ENCODE measurements at places on chromosomes 5 and 9.

DNA sequence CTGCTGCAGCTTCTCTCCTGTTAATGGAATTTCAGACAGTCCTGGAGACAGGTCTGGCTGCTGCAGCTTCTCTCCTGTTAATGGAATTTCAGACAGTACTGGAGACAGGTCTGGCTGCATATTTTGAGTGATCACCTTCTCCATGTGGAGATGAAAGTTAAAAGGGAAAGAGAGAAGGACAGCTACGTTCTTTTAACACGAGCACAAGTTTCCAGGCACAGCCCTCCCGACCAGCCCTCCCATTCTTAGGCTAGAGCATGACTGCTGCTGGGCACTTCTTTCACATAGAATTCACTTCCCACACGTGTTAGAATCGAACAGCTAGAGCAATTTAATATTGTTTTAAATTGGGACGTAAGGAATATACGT is 133.3 kb upstream of the DMRT1 start:
- DNase-seq: no peak

DNA sequence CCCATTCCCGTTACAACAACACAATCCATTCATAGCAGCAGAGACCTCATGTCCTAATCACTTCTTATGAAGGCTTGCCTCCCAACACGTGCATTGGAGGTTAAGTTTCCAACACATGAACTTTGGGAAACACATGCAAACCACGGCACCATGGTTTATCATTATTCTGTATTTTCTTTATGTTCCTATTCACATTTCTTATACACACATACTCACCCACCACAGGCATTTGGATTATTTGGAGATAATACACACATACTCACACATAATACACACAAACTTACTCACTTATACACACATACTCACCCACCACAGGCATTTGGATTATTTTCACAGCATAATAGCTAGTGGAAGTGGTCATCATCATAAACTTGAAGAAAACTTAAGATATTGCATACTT is 75.6 kb downstream of the C7 start:
- DNase-seq: no peak

DNA sequence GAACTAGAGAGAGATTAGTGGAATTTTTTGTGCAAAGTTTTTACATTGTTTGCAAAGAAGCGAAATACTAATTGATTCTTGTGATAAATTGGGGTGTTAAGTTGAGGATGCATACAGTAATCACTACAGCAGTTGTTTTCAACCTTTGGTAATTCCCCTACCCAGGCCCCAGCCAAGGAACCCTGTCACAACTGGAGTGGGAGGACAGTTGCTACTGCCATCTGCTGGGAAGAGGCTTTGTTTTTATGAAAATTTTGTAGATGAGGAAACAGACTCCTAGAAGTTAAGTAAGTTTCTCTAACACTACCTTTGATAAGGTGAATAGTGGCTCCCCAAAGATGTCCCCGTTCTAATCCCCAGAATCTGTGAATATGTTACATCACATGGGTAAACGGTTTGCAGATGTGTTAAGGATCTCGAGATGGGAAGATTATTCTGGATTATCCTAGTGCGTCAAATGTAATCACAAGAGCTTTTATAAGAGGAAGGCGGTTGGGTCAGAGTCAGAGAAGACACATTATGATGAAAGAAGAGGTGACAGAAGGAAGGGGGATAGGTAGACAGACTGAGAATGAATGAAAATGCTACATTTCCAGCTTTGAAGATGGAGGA is 34.0 kb upstream of the PPP1R2B start:
- DNase-seq: no peak

DNA sequence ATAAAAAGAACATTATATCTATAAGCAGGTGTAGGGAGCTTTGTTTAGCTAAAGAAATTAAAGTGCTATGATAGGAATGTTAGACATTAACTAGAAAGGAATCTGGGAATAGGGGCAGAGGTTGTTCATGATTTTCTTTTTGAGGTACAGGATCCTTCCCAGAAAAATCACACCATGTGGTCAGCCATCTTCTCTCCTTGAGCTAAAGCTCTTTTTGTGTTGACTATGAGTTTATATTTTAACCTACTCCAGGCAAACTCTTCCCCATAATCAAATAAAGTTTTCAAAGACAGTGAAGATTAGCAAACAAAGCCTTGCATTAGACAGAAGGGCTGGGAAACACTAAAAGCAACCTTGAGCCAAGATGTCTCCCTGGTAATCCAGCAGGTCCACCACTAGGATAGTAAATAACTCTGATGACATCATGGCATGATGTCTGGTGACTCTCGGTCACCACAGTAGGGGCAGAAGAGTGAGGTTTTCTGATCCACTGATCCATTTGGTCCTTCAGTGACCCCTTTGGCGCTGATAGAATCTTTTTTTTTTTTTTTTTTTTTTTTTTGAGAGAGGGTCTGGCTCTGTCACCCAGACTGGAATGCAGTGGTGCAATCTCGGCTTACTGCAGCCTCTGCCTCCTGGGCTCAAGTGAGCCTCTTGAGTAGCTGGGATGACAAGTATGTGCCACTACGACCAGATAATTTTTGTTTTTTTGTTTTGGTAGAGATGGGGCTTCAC is 30.6 kb upstream of the IL6ST start:
- no peak for DNase-seq

DNA sequence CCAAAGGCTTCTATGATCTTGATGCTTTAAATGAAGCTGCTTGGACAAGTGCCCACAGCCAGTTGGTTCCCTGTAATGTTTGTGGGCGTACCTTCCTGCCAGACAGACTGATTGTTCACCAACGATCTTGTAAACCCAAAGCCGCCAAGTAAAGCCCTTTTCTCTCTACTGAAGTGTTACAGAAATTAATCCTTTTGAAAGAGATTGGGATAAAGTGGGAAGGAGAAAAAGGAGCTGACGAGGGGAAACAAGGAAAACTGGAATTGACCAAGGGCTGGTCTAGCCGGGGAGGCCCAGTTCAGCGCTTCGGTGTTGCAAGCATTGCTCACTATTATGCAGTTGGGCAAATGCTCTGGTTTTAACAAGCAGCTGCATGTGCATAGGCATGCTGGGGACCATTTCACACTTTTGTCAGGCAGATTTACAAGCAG is 53.2 kb downstream of the ZNF474 start:
- DNase-seq: no peak

- no peak for DNase-seq
Measured at GRCh38 chr5:39399135-39400036, 25.4 kb downstream of the DAB2 start.

- DNase-seq: no peak
Measured at GRCh38 chr5:100858987-100859545, 44.0 kb downstream of the ST8SIA4 start.

DNA sequence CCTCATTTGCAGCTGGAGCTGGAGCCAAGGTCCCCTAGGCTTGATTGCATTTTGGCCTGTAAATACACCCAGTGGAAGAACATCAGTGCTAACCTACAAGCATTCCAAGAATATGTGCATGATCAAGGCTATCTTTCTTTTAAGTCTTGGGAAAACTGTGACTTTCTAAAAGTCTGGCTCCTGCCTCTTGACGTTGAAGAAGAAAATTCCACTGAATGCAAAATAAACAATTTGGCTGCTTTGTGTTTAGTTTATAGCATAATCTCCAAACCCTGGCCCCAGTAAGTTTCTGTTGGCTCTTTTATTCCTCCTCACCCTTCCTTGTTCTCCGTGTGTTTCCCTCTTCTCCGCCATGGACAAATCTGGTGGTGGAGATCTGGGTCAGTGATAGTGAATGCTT is 109.3 kb upstream of the TLE1 start:
- DNase-seq: no peak

GRCh38 chr9:77969083-77969482 is 62.5 kb downstream of the GNAQ start:
- DNase-seq: no peak

DNA sequence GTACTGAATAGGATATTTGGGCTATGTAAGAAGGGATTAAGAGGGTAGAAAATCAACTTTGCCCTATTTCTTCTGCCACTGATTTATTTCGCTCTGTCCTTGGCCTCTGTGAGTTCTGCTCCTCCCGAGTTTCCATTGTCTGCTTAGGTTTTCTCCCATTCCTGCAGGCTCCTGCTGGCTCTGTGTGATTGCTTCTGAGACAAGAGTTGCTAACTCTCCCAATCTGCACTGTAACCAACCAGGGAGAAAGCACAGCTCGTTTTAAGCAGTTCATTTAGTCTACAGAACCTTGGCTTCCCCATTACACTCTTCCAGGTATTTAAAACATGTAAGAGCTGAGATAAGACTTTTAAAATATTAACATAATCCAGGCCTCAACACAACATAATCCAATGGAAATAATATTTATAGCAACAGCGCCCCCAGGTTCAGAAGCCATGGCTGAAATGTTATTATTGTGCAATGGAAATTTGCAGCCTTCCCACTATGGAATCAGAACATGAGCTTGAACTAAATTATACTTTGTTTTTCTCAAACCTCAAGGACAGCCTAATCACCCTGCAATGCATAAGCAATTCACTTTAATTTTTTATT is 203.5 kb downstream of the ERCC6L2 start:
- no peak for DNase-seq

GRCh38 chr5:68529581-68529980 is 314.0 kb downstream of the PIK3R1 start:
- DNase-seq: no peak

DNA sequence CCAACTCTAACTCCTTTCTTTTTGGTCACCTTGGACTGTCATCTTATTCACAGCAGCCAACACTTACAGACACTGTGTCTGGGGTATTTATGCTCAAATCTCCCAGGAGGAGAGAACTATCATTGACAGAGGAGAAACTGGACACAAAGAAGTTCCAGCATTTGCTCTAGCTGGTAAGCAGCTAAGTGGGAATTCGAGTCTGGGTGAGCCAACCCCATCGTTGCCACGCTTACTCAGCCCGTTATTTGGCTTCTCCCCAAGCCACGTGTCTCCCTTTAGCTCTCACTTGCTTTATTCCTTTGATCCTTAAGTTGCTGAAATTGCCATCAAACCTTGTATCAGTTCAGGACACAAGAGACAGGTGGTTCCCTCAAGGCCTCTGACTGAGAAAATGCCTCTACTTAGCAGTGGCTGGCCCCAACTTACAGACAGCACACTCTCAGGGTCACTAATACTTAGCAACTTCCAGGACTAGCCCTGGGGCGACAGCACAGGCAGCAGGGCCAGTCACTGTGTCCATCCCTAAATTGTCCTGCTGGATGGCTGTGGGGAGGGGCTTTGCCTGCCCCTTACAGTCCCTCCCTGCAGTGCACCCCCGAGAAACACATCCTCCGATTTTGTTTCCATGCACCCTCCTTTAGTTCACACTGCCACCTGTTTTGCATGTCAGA is 1.4 kb downstream of the SLC36A2 start:
- no peak for DNase-seq

DNA sequence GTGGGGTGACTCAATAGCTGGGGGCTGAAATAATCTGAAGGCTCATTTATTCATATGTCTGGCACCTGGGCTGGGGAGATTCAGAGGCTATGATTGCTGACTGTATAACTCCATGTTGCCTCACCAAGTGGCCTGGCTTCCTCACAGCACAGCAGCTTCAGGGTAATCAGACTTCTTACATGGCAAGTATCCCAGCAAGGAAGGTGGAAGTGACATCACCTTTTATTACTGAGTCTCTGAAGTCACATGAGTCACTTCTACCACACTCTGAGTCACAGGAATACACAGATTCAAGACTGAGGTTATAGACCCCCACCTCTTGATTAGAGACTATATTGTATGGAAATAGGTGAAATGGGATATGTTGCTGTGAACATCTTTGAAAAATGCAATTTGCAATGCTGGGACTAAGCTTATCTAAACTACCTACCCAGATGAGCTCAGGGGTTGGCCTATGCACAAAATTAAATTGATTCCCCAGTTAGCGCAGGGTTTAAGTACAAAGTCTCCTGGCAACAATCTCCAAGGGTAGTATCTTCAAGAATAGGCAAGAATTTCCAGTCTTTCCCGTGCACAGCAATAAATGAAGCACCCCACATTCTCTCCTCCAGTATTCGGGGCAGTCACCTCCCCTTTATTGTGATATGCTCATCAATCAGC is 553.1 kb downstream of the LRRC70 start:
- no peak for DNase-seq

GRCh38 chr5:137300411-137301240 is 198.5 kb downstream of the SPOCK1 start:
- no peak for DNase-seq

GRCh38 chr5:55320571-55320970 is 12.8 kb downstream of the MTREX start:
- no peak for DNase-seq

DNA sequence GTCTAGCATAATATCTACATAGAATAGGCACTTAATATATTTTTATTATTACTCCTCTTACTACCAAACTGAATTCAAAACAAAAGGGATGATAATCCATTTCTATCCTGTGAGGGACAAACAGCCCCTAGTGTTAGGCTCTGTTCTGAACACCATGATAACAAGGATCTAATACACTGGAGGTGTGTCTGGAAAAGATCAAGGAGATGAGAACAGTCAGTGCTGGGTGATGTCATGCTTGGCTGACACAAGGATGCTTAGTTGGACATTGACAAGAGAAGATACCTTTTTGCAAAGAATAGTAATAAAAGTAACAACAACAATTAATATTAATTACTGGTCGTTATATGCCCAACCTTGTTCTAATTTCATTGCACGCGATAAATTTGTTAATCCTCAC is 458.7 kb downstream of the EBF1 start:
- DNase-seq: no peak

DNA sequence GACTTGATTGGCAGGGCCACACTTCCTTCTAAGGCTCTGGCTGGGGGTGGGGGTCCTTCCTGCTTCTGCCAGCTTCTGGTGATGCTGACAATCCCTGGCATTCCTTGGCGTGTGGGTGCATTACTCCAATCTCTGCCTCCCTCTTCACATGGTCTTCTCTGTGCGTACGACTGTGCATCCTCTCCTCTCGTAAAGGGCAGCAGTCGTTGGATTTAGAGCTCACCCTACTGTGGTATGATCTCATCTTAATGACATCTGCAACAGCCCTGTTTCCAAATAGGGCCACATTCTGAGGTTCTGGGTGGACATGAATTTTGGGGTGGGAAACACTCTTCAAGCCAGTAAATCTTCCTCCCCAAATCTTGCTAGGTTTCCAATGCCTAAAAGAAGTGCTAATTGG is 36.8 kb downstream of the ROPN1L start:
- no peak for DNase-seq

GRCh38 chr9:14071484-14071883 is 242.5 kb downstream of the NFIB start:
- DNase-seq: no peak

DNA sequence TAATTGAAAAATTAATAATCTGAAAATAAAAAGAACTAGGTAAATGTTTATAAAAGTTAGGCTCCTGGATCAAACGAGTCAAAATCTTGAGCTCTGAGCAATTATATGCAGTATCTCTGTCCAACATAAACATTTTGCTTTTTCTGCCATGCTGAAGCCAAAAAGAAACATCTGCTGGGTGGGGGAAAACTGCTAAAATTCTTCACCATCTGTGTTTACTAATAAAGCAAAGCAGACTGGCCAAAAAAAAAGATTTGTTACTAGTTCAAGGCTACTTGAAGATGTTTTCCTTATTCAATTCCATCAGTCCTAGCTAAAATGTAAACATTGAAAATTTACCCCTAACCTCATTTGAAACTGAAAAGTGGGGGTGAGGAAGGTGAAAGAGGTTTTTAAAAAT is 29.7 kb downstream of the GTF3C4 start:
- DNase-seq: no peak

Measured in T-helper 9 cell (primary cell).